ENCODE measurements at places on chromosomes 1 and 21.
A peak's percentile ranks its signal among the peaks of the same experiment; 100 is the strongest.

DNA sequence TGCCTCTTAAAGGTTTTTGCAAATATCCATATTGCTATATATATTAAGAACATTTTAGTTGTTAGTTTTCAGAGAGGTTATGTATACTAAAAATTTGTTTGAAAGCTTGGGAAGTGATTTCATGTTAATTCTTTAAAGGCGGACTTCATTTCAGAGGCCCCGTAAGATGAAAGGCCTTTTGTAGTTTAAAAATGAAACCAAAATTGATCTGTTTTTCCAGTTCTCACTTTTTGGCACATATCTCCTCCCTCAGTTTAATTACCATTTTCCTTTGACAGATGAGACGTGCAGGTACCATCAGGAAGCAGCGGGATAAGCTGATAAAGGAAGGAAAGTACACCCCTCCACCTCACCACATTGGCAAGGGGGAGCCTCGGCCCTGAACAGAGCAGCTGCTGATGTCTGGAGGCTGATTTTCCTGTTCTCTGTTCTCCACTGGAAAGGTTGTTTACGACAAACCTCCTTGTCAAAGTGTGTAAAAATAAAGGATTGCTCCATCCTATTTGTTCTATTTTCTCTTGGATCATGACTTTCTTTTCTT lies 8.0 kb downstream of the NDUFS5 start:
- DNase-seq, result no peak

- no peak for DNase-seq
Observed at GRCh38 chr21:33677450-33677849, 35.1 kb downstream of the ITSN1 start.

DNA sequence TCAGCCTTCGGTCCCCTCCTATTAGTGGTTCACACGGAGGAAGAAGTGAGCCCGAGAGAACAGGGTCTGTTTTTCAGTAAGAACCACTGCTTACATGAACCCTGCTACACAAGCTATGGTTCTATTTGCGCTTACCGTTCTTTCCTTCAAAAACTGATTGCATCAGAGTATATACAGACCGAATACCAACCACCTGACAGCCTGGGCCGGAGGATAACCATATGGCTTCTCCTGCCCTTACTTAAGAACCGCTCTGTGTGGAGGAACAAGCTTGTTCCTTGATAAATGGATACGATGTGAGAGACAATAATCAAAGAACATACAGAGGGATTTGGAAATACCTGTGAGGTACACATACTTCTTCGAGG lies 1.1 kb upstream of the KCNT2 start:
- DNase-seq, result no peak

DNA sequence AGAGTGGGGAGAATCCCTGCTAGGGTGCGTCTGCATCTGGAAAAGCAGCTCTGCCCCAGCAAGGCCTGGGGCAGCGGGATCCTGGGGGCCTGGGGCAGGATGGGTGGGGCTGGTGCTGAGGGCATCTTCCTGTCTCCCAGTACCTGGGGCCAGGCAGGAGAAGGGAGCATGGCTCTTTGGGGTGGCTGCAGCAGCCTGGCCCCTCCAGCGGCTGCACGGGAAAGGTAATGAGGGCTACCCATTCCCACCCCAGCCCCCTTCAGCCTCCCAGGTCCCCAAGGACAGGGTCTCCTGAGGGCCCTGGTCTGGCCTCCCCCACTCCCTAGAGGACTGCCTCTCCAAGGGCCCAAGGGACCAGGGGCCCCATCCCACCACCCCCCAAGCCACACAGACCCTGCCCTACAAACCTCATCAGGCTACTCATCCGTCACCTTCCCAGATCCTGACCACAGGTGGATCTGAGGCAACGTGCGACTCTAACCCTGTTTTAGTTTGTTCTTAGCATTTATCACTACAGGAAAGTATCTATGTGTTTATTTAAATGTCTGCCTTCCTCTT lies 910 bp upstream of the ANKRD65 start:
- no peak for DNase-seq

GRCh38 chr1:117783606-117784396 lies 145.6 kb downstream of the GDAP2 start:
- no peak for DNase-seq

DNA sequence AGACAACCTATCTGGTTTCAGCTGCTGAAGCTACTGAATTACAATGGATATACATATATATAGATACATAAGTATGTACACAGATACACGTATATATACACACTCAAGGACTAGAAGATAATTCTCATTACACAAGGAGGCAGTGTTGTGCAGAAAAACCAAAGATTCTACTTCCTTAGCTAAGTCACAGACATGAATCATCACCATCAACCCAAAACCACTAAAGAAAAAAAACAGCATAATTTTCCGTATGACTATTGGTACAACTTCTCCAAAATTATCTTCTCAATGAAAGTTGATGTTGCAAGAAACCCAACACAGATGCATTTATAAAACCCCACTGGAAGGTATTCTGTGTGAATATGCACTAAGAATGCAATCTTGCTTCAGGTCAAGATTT lies 36.8 kb upstream of the RPF1 start:
- no peak for DNase-seq

GRCh38 chr1:10663678-10664035 lies 132.8 kb downstream of the CASZ1 start:
- DNase-seq, result peak; percentile 77

GRCh38 chr1:234229581-234230387 lies 143.5 kb upstream of the COA6 start:
- DNase-seq, result no peak
